ENCODE measurements at places on chromosomes 1 and 21. TPM values are rescaled to one million over a fixed set of nuclear protein-coding genes. Genes with fewer than 3 reads are reported as not detected.

Gene EXOSC10
- total RNA-seq = 89.3 TPM

Gene ACOT11
- 0.16 TPM for total RNA-seq

Gene DDR2
- 0.27 TPM for total RNA-seq

Gene FCGR1A
- total RNA-seq = not detected

Gene LRRIQ3
- 1.00 TPM for total RNA-seq

Gene TRIM67
- total RNA-seq = not detected

DNA sequence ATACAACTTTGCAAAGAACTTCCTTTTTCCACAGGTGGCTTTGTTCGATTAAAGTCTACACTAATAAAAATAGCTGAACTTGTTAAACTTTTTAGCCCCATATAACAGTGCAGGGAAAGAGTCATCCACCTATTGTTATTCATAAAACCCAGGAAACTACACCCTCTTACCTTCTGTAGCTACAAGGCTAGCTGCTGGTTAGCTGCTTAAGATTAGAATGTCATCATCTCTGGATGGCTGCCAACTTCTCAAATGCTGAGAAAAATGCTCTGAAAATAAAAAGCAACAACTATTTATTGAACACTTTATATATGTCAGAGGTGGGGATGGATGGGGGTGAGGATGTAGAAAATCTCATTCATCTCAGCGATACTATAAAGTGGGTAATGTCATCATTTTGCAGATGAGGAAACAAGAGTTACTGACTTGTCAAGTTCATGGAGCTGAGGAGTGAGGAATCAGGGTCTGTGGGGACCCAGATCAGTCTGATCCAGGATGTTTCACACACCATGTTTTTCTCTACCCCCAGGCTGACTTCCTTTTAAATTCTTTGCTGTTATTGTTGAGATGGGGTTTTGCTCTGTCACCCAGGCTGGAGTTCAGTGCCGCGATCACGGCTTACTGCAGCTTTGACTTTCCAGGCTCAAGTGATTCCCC lies 17.1 kb downstream of the ATP5PF start:
- no peak overlapping the region for H3K27ac ChIP-seq
- H3K36me3 ChIP-seq = peaks cover 25% of the 10 kb centered on the region
- DNase-seq = no peak
- H3K27me3 ChIP-seq = no peaks in the 10 kb centered on the region

GRCh38 chr1:71835442-71835813 lies 446.9 kb downstream of the NEGR1 start:
- no peak overlapping the region for H3K27ac ChIP-seq
- no peak overlapping the region for H3K4me3 ChIP-seq
- no peaks in the 10 kb centered on the region for H3K36me3 ChIP-seq
- DNase-seq = no peak
- H3K4me1 ChIP-seq = peaks cover 7% of the 10 kb centered on the region

DNA sequence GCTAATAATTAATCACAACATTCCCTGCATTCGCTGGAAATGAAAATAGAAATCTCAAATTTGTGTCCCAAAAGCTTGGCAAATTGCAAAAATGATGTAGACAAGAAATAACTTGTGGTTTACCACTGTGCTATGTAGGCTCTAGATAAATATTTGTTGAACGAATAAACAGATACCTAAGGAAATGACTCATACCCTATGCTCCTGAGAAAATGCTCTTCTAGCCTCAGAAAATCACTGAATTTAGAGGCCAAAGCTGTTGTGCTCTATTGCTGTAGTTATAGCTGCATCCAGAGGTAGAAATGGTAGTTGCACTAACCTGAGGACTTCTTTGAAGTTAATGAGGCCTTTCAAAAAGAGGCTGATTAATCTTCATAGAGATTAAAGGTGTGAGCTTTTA lies 142.0 kb upstream of the ZNHIT6 start:
- no peaks in the 10 kb centered on the region for H3K4me1 ChIP-seq
- DNase-seq = no peak
- no peak overlapping the region for H3K27ac ChIP-seq
- H3K4me3 ChIP-seq = no peak overlapping the region

- peaks cover 3% of the 10 kb centered on the region for H3K36me3 ChIP-seq
- no peak overlapping the region for H3K27ac ChIP-seq
- no peak for DNase-seq
- peaks cover 2% of the 10 kb centered on the region for H3K4me1 ChIP-seq
Observed at GRCh38 chr1:152481869-152482664, 28.5 kb upstream of the LCE5A start.

- no peaks in the 10 kb centered on the region for H3K27me3 ChIP-seq
- H3K4me3 ChIP-seq = peak within 1 kb of the TSS; percentile 97
- H3K27ac ChIP-seq = peak within 1 kb of the TSS; percentile 90
- peaks cover 38% of the 10 kb centered on the region for H3K36me3 ChIP-seq
- DNase-seq = peak; percentile 80
Observed at GRCh38 chr1:155978325-155978972, at the start of gene ARHGEF2. Gene ARHGEF2, minus strand, starts transcription at chr1:155978547. Its CDS starts 120 bp downstream, at chr1:155978427.

- DNase-seq = no peak
- no peak overlapping the region for H3K4me3 ChIP-seq
- no peaks in the 10 kb centered on the region for H3K4me1 ChIP-seq
- no peak overlapping the region for H3K27ac ChIP-seq
- H3K36me3 ChIP-seq = no peaks in the 10 kb centered on the region
- peaks cover 5% of the 10 kb centered on the region for H3K27me3 ChIP-seq
Observed at GRCh38 chr1:84720221-84720780, 30.0 kb upstream of the SSX2IP start.

DNA sequence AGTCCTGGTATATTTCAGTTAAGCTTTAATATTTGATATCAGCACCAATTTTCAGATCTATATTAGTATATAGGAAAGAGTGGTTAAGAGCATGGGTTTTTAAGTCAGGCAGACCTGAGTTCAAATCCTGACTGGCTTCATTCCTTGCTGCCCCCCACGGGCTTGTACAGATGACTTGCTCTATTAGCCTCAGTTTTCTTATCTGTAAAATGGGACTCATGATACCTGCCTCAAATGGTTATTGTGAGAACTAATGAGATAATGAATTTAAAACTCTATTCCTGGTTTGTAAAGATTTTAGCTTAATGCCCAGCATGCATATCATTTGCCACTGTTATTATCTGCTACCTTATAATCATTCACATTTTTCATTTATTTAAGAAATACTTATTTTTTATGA lies 264.5 kb downstream of the RPS6KC1 start:
- no peak overlapping the region for H3K4me3 ChIP-seq
- no peaks in the 10 kb centered on the region for H3K36me3 ChIP-seq
- DNase-seq = no peak
- H3K27me3 ChIP-seq = peaks cover 2% of the 10 kb centered on the region
- H3K27ac ChIP-seq = no peak overlapping the region

GRCh38 chr1:161158316-161159010 lies 837 bp upstream of the USP21 start:
- peaks cover 55% of the 10 kb centered on the region for H3K4me1 ChIP-seq
- H3K27me3 ChIP-seq = no peaks in the 10 kb centered on the region
- DNase-seq = no peak

DNA sequence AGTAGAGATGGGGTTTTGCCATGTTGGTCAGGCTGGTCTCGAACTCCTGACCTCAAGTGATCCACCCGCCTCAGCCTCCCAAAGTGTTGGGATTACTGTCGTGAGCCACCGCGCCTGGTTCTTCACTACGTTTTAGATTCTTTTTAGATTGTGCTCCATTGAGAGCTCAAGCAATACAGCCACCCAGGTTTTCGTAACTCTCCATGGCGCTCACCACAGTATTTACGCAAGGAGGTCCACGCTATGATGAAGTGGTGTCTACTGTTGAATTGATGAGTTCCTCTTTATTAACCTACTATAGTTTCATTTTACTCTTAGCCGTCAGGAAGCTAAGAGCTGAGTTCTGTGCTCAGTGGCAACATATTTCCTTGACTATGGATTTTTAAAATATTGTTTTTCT lies 1.8 kb upstream of the KIF1B start:
- peaks cover 4% of the 10 kb centered on the region for H3K27me3 ChIP-seq
- H3K36me3 ChIP-seq = no peaks in the 10 kb centered on the region
- peak overlapping the region; percentile 58 for H3K4me3 ChIP-seq
- no peak for DNase-seq

DNA sequence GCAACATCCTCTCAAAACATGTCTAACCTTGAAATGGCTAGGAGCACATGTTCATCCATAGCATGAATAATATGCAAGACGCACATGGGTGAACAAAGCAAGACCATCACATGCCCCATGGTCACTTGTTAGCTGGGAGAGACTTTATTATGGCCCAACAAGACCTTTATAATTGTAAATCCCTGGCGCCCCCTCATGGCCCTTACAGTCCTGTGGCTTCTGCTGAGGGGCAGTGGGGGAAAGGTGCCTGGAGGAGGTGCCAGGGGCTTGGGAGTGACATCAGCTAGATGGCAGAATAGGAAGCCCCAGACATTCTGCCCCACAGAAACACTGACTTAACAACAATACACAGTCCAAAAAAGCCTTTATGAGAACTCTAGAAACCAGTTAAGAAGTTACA lies 51.7 kb downstream of the CSMD2 start:
- no peak overlapping the region for H3K4me3 ChIP-seq
- peaks cover 3% of the 10 kb centered on the region for H3K4me1 ChIP-seq
- no peak overlapping the region for H3K27ac ChIP-seq
- no peaks in the 10 kb centered on the region for H3K36me3 ChIP-seq
- DNase-seq = no peak
- H3K27me3 ChIP-seq = no peaks in the 10 kb centered on the region

DNA sequence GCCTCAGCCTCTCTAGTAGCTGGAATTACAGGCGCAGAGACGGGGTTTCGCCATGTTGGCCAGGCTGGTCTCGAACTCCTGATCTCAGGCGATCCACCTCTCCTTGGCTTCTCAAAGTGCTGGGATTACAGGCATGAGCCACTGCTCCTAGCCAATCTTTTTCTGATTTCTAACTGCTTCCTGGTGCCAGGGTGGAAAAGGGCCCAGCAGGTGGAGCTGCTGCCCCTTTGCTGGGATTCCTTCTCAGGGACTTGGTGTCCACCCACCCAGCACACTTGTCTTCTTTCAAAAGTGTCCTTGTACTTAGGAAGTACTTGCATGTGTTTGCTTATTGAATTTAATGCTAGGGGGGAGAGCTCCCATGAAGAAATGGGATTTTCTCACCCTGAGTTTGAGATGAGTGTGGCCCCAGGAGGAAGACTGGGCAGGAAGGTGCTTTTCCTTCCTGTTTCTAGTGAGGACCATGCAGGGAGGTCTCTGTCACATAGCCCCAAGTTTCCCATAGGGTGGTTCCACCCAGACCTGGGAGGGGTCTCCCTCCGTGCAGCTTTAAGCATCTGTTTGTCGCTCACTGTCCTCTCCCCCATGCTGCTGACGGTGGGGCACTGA lies 14.2 kb downstream of the UTP11 start:
- peaks cover 37% of the 10 kb centered on the region for H3K36me3 ChIP-seq
- DNase-seq = no peak
- peaks cover 39% of the 10 kb centered on the region for H3K4me1 ChIP-seq
- H3K4me3 ChIP-seq = no peak overlapping the region
- no peaks in the 10 kb centered on the region for H3K27me3 ChIP-seq
- H3K27ac ChIP-seq = no peak overlapping the region

- no peak overlapping the region for H3K4me3 ChIP-seq
- H3K27me3 ChIP-seq = no peaks in the 10 kb centered on the region
- no peak overlapping the region for H3K27ac ChIP-seq
- H3K36me3 ChIP-seq = no peaks in the 10 kb centered on the region
- DNase-seq = no peak
Observed at GRCh38 chr1:228894442-228894989, 159.2 kb downstream of the RHOU start.

DNA sequence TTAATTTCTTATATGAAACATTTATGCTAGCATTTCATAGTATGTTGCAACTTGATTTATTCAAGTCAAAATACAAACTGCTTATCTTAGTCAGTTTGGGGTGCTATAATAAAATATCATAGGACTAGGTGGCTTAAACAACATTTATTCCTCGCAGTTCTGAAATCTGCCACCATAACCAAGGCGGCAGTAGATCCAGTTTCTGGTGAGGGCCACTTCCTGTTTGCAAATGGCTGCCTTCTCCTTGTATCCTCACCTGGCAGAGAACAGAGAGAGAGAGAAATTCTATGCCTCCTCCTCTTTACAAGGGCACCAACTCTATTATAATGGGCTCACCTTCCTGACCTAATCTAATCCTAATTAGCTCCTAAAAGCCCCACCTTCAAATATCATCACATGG lies 76.1 kb upstream of the RGS2 start:
- no peaks in the 10 kb centered on the region for H3K4me1 ChIP-seq
- no peak overlapping the region for H3K27ac ChIP-seq
- H3K4me3 ChIP-seq = no peak overlapping the region

DNA sequence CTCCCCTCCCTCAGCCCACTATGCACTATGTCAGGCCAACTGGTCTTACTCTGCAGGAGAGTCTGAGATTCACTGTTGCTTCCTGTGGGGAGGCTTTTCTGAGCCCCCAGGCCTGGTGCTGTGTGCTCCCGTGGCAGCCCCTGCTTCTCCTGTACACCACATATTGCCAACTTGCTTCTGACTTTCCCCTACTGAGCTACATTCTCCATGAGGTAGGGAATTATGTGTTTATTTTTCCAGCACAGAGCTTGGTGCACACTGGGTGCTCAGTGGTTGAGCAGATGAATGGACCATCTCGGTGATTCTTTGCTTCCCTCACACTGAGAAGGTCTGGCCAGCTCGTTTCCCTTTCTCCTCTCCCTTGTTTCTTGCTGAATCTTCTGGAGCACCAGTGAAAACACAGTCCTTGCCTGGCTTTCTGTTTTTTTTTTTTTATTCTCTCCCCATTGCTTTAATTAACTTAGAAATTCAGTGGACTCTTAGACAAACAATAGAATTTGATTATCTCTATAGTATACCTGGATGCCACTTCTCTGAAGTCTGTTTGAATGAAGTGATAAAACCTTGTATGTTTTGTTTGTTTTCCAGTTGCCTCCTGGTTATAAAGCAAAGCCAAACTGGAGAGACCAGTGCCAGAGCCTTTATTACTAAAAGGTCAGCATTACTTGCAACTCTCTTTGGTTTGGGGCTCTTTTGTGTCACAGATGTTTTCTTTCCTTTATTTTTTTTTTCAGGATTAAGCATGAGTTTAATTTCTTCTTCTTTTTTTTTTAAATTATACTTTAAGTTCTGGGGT lies 50.3 kb upstream of the CNIH3 start:
- no peak for DNase-seq
- H3K27me3 ChIP-seq = peaks cover under 1% of the 10 kb centered on the region
- no peak overlapping the region for H3K27ac ChIP-seq
- no peaks in the 10 kb centered on the region for H3K4me1 ChIP-seq

DNA sequence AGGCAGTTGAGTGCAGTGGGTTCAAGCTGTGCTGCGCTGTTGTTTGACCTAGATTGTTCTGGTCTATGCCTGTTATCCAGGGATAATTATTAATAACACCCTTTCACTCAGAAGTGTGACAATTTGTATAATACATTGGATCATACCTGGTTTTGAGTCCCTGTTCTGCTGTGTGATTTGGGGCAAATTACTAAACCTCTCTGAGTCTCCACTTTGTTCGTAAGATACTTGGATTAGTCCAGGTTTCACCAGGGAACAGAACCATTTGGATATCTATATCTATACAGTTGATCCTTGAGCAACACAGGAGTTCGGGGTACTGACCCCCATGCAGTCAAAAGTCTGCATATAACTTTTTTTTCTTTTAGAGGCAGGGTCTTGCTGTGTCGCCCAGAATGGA lies 2.3 kb downstream of the NENF start:
- peaks cover 16% of the 10 kb centered on the region for H3K4me1 ChIP-seq
- H3K36me3 ChIP-seq = peaks cover 1% of the 10 kb centered on the region
- H3K27ac ChIP-seq = no peak overlapping the region
- no peaks in the 10 kb centered on the region for H3K27me3 ChIP-seq
- no peak overlapping the region for H3K4me3 ChIP-seq

Measured in activated B cell treated with CpG ODN at 0.5 μM for 24 hours (primary cell).